ENCODE measurements at places on chromosomes 6 and 20.

DNA sequence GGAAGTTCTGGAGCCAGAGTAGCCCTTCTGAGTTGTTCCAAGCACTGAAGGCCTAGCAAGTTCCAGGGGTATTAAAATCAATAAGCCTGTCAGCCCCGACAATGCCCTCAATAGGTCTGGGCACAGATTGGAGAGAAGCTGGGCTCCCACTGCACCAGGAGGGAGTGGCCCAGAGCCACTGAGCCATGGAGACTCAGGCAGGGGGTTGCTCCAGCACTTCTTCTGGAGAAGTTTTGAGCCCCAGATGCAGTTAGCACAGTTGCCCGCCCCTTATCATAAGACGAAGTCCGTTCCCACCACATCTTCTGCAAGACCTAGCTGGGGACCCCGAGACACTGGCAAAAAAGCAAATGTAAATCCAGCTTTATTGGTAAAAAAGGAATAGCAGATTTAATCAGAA is 13.0 kb downstream of the DEFB132 start:
- DNase-seq, result no peak

DNA sequence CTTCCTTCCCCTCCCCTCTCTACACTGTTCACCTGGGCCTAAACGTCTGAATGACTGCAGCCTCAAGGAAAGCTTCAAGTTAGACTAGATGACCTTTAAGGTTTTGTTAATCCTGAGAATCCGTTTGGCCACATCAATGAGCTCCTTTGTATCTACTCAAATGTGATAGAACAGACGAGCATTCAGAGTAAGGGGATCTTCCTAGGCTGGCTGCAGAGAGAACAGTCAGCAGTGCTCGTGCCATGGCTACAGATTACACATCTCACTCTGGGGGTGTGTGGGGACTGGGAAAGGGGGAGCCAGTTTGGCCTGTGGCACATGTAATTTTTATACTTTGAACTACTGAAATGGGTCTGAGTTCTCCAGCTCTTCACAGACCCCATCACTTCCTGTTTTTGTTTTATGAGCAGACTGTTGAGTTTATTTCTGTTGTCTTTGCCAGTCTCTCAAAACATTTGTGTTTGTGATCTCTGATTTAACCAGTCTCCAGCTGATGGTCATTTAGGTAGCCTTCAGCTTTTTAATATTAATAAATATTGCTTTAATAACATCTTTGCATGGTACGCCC is 50.9 kb downstream of the KCNS1 start:
- no peak for DNase-seq

DNA sequence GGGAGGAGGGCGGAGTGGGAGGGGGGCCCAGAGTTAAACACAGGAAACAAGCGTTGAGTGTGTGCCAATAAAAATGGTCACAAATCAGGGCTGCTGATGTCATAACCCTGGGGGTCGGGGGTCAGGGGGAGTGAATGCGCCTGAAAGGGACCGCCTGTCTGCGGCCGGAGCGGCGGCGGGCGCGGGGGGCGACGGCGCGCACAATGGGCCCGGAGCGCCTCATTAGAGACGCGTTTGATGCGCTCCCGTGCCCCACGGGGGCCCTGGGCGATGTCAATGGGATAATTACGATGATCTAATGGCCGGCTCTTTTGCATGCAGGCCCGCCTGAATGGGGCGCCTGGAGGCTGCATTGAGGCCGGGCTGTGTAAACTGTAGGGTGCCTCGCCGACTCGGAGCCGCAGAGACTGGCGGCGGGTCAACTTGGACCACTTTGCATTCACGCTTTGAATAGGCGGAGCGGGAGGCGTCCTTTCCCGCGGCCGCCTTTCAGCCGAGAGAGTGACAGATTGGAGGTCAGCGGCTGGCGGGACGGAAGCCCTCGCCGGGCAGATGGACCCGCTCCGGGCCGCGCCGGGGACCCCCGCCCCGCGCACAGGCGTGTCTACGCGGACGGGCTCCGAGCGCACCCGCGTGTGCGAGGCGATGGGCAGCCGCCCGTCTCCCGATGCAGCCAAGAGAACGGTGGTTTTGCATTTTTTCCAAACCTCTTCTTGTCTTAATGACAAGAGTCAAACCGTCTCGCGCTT is 296.1 kb downstream of the TFAP2C start:
- DNase-seq, result no peak

- no peak for DNase-seq
Measured at GRCh38 chr6:42339991-42340401, 111.7 kb downstream of the TRERF1 start.

DNA sequence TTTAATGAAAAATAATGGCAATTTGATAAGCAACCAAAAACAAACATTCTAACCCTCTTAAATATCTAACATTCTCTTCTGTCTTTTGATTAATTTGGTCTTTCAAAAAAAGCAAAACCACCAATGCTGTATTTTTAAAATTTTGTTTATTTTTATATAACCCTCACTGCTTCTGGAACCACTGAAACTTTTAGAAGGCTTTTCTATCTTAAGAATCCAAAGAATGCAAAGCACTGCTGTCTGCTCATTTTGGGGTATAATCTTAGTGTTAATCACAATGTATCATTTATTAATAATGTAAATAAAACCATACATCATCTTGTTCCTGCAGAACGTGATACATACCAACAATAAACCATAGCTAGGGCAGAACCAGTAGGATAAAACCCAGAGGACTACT is 14.0 kb downstream of the STK38 start:
- peak; percentile 16 for DNase-seq

- no peak for DNase-seq
Measured at GRCh38 chr20:50133041-50133440, 20.1 kb upstream of the UBE2V1 start.

DNA sequence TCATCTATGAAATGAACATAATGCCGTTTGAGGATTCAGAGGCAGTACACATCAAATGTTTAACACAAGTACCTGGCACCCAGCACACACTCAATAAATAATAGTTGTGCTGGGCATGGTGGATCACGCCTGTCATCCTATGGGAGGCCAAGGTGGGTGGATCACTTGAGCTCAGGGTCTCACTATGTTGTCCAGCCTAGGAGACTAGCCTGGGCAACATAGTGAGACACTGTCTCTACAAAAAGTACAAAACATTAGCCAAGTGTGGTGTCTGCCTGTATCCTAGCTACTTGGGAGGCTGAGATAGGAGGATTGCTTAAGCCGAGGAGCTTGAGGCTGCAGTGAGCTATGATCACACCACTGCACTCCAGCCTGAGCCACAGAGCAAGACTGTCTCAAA is 98.1 kb upstream of the SALL4 start:
- DNase-seq, result no peak

- no peak for DNase-seq
Measured at GRCh38 chr20:46332373-46333160, 24.3 kb upstream of the CDH22 start.

GRCh38 chr6:126945812-126946360 is 172.6 kb upstream of the RSPO3 start:
- no peak for DNase-seq

GRCh38 chr6:20207088-20207418 is 5.2 kb downstream of the MBOAT1 start:
- no peak for DNase-seq

DNA sequence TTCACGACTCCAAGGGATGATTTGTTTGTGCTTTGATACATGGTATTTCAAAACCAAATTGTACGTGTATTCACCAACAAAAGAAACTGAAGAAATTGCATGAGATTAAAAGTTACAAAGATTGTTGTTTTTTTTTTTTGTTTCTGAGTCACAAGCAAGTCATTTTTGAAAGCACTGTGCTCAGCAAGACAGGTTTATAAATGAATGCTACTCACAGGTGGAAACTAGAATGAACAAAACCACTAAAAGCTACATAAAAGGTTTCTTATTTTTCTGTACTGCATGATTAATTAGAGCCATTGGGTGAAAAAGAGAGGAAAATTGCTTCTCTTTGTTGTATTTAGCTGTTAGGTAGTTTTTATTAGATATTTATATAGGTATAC is 90.2 kb upstream of the RIPOR2 start:
- DNase-seq, result no peak
